Caki2 (cell line): ENCODE measurements at places on chromosomes 16 and 17. TPM values are rescaled to one million over a fixed set of nuclear protein-coding genes. Genes with fewer than 3 reads are reported as not detected.

Gene RHBDL1
- total RNA-seq: 0.12 and 0.68 TPM in 2 replicates

Gene CIBAR2
- total RNA-seq: not detected in 2 replicates

Gene PTGES3L
- not detected in 2 replicates for total RNA-seq

Gene BAHCC1
- total RNA-seq: 4.4 and 11.9 TPM in 2 replicates

Gene CDK3
- total RNA-seq: 5.3 and 12.0 TPM in 2 replicates

Gene MT1A
- not detected in 2 replicates for total RNA-seq

Gene TPSD1
- total RNA-seq: not detected in 2 replicates

Gene DPEP2
- not detected in 2 replicates for total RNA-seq

Gene GLIS2
- total RNA-seq: 5.7 and 7.4 TPM in 2 replicates

Gene SERPINF2
- 0.14 and 0.68 TPM in 2 replicates for total RNA-seq

Gene CEP20
- total RNA-seq: 121 and 130 TPM in 2 replicates

Gene VKORC1
- total RNA-seq: 184 and 187 TPM in 2 replicates

Gene CACNA1G
- total RNA-seq: 0.35 and 3.3 TPM in 2 replicates

Gene PHLPP2
- total RNA-seq: 5.0 and 5.6 TPM in 2 replicates

Gene CDH16
- total RNA-seq: 33.9 and 56.1 TPM in 2 replicates

Gene APOBR
- not detected in 2 replicates for total RNA-seq

Gene TMEM238L
- not detected in 2 replicates for total RNA-seq

Gene KATNB1
- total RNA-seq: 22.8 and 42.3 TPM in 2 replicates

Gene NAGLU
- total RNA-seq: 53.9 and 64.5 TPM in 2 replicates

Gene CA5A
- not detected in 2 replicates for total RNA-seq

Gene LCAT
- total RNA-seq: 1.7 and 4.6 TPM in 2 replicates

Gene P4HB
- total RNA-seq: 653 and 796 TPM in 2 replicates

Gene WFDC1
- total RNA-seq: not detected in 2 replicates

Gene ENPP7
- total RNA-seq: not detected in 2 replicates

Gene COX6A2
- not detected in 2 replicates for total RNA-seq
